ENCODE measurements at places on chromosomes 5 and 9.

DNA sequence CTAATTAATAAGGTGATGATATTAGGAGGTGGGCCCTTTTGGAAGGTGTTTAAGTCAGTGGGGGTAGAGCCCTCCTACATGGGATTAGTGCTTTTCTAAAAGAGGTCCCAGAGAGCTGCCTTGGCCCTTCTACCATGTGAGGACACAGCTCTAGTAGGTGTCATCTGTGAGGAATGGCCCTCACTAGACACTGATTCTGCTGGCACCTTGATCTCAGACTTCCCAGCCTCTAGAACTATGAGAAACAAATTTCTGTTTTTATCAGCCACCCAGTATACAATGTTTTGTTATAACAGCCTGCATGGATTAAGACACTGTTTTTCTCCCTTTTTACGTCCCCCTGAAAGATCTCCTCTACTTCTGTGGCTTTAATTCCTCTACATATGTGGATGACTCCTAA, 31.6 kb downstream of the ACER2 start:
- DNase-seq: no peak

- no peak for DNase-seq
Measured at GRCh38 chr5:139952574-139952973, 90.5 kb downstream of the NRG2 start.

DNA sequence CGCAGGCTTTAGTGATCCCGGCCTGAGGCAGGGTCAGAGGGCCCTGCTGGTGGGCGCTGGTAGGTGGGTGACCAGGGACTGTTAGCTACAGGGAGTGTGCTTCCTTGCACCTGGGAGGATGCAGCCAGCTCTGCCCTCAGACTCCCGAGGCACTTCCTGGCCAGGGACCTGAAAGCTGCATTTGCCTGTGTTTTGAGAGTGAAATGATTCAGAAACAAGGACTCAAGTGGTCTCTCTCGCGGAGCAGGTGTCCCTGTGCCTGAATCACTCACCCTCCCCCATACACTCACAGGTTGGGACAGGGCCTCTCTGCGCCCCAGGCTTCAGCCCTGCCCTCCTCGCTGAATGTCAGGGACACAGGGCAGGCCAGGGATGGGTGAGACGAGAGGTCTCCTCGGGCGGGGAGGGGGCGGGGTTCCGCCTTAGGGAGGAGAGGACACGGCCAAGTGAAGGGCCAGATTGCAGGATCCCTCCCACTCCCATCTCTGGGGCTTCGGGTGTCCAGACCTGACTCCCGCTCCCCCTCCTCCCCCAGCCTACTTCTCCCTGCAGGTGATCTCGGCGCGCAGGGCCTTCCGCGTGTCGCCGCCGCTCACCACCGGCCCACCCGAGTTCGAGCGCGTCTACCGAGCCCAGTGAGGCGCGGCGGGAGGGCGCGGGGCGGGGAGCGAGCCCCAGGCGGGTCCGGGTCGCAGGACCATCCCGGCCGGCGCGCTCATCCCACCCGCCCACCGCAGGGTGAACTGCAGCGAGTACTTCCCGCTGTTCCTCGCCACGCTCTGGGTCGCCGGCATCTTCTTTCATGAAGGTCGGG, 1.5 kb downstream of the LTC4S start:
- DNase-seq: no peak

GRCh38 chr9:130213911-130214761, 41.9 kb downstream of the NCS1 start:
- no peak for DNase-seq

DNA sequence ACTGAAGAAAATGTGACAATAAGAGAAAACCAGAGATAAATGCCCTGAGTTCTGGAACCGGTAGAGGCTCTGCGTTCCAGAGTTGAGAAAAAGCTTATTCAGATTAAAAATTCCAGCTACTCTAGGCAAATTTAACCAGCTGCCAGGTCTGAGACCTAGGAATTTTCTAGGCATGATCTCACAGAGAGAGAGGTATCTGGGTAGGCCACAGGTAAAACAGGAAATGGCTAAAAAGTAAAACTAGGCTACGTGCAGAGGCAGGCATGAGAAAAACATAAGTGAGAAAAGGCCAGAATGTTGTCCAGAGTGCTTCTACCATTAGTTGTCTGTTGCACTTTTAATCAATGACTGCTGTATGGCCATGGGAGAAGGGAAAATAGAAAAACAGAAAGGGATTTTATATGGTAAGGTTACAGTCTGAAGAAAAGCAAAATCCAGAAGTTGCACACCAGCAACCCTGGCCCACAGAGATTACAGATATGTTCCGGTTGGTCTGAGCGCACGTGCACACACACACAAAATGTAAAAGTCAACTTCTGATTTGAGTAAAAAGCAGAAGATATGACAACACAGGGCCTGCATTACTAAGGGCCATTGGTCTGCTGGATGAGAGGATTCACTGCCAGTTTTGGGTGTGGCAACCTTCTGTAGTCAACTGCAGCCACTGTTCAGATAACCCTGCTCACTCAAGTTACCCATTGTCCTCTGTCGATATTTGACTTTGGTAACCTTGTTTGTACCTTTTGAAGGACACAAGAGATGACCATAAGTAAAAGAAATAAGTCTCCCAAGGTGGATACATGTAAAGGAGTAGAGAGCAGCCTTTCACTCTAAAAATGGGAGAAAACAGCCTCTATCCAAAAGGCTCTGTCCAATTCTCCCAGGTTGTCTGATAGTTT, 266.0 kb downstream of the DTWD2 start:
- no peak for DNase-seq

DNA sequence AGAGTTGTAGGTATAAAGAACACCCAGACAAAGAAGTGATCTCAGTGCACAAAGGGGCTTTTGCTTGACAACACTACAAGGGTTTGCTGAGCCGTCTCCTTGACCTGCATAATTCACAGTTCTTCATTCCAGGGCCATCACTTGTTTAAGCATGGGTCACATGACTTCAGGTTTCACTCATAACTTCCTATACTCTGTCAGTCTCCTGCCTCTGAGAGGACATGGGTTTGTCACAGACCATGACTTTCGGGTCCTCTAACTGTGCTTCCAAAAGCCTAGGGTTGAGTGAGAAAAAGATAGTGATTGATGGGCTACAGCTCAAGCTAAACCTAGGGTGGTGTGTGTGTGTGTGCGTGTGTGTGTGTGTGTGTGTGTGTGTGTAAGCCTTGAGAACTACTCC, 166.4 kb downstream of the CDH6 start:
- no peak for DNase-seq

DNA sequence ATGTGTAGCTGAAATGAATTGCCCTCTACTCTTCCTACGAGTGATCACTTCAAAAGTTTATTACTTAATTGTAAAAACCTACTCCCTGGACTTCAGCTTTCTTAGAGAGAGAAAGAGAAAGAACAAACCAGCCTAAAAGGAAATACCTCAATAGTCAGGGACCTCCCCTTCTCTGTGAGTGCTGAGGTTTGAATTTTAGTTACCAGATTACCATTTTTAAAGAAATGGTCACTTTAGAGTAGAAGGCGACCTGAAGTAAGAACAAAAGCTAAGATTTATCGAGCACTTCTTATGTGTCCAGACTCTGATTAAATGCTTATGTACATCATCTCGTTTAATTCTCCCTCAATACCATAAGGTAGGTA, 11.3 kb downstream of the RAPGEF1 start:
- DNase-seq: no peak

- no peak for DNase-seq
Measured at GRCh38 chr9:133699546-133699945, 38.6 kb downstream of the SARDH start.

GRCh38 chr9:98019098-98019497, 36.0 kb downstream of the ANP32B start:
- no peak for DNase-seq

DNA sequence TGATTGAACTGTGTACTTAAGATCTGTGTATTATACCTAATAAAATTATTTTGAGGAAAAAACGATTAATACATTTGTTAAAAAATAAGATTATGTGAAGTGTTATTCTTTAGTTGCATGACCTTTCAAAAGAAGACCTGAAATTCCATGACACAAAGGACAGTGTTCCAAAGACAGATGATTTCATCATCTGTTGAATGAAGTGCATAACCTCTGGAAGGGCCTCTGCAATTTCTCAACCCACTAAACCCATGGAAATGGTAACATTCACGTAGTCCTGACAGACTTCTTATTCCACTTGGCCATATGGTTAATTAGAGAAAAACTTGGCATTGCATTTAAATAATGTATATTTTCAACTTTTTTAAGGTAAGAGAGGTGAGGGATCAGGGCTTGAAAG, 167.2 kb upstream of the CTNND2 start:
- DNase-seq: no peak

- peak; percentile 15 for DNase-seq
Measured at GRCh38 chr5:131466171-131466766, 168.8 kb downstream of the RAPGEF6 start.

DNA sequence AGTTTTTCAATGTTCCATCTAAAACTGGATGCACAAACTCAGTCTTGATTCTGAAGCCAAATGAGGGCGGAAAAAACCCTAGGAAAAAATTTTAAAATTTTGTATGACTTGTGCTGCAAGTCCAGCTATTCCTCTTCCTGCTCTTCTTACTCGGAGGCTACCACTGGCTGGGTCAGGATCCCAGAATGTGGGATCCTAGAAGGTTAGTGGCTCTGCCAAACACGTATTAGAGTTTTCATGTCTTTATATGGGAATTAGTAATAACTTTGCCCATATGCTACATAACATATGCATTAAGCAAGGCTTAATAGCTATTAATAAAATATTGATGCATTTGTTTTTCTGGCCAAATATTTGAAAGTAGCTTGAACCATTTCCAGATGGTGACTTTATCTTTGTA, 458.3 kb downstream of the AGTPBP1 start:
- no peak for DNase-seq

DNA sequence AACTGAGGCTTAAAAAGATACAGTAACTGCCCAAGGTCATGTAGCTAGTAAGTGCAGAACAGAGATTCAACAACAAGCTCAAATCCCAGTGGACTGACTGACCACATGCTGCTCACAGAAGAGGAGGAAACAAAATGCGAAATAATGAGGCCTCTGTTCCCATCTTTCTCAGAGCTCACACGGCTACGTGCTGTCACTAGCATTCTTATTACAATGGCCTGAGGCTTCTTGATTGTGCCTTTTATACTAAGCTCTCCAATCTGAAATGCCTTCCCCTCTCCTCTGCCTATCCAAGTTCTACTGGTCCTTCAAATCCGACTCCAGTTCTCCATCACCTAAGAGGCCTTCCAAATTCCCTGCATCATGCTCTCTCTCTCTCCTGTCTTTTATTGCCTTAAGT, 26.0 kb downstream of the SGTB start:
- DNase-seq: no peak

Data from stimulated activated CD4-positive, alpha-beta T cell treated with anti-CD3 and anti-CD28 coated beads, Interleukin-4, amount 100 ng/mL, for 24 hours (primary cell).